ENCODE measurements at places on chromosomes 16 and 17.

- DNase-seq: no peak
Measured at GRCh38 chr16:79993629-79994209, 393.2 kb upstream of the MAF start.

- DNase-seq: no peak
Measured at GRCh38 chr16:24062270-24062817, 193.8 kb upstream of the CACNG3 start.

GRCh38 chr16:12340151-12340733 is 363.7 kb downstream of the SNX29 start:
- DNase-seq: no peak

DNA sequence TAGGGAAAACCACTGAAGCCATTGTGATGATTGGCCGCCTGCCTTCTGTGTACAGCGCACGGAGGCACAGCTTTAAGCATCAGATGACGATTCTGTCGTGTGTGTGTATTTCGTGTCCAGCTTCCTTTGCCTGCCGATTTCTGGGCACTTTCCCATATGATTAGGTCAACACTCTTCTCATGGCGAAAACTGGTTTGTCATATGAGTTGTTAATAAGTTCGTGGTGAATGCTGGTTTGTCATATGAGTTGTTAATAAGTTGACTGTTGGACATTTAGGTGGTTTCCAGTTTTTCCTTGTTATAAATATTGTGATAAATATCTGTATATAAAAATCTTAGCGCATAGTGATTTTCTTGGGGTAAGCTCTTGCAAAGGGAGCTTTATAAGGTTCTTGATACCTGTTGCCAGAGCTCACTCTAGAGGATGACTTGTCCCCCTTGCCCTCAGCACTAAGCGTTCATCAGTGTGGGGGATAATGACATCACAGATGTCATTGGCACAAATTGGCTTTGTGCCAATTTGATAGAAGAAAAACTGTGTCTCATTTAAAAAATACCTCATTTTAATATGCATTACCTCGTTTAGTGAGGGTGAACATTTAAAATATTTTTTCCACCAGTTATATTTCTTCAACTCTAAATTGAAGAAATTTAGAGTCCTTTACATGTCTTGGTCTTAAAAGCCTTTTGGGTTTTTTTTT is 40.0 kb downstream of the PGS1 start:
- no peak for DNase-seq

DNA sequence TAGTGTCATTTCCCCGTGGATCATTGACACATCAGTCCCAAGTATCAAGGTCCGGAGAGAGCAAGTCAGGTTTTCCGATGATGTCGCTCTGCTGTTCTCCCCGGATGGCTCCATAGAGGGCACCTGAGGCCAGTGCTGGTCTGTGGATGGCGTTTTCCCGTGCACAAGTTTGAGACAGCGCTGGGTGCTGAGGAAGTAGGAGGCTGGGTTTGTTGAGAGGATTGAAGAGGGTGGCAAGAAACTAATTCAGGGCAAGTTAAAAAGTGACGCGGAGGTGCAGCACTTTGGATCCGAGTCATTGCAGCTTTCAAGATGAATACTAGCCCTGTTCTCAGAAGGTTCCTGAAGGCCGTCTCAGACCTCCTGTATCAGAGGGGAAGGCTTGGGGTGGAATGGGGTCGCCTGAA is 7.7 kb downstream of the NUBP1 start:
- DNase-seq: no peak

DNA sequence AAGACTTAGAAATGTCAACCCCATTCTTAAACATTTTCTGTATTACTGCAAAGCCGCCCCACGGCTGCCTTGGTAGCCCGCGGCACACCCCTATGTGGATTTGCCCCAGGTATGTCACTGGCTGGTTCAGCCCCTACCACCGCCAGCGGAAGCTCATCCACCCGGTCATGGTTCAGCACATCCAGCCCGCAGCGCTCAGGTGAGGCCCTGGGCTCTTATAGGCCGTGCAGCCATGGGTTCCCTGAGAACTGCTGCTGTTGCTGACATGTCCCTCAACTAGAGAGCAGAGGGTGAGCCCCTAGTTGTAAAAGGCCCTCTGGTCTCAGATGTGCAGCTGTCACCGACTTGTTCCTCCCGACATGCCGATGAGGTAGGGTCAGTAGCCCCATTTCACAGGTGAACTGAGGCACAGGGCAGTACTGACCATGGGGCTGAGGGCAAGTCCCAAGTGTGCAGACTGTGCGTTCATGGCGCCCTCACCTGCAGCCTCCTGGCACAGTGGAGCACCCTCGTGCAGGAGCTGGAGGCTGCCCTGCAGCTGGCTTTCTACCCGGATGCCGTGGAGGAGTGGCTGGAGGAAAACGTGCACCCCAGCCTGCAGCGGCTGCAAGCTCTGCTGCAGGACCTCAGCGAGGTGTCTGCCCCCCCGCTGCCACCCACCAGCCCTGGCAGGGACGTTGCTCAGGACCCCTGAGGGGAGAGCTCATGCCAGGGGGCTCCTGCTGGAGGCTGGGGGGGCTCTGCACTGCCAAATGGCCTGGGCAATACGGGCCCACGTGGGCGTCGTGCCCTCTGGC is 8.7 kb downstream of the CYBC1 start:
- DNase-seq: no peak

GRCh38 chr16:84459941-84460405 is 44.5 kb downstream of the MEAK7 start:
- no peak for DNase-seq

- DNase-seq: no peak
Measured at GRCh38 chr16:56286809-56287208, 95.5 kb downstream of the GNAO1 start.

GRCh38 chr16:28057949-28058348 is 5.6 kb downstream of the GSG1L start:
- no peak for DNase-seq

GRCh38 chr17:7132511-7133094 is 18.0 kb upstream of the ASGR2 start:
- DNase-seq: no peak

DNA sequence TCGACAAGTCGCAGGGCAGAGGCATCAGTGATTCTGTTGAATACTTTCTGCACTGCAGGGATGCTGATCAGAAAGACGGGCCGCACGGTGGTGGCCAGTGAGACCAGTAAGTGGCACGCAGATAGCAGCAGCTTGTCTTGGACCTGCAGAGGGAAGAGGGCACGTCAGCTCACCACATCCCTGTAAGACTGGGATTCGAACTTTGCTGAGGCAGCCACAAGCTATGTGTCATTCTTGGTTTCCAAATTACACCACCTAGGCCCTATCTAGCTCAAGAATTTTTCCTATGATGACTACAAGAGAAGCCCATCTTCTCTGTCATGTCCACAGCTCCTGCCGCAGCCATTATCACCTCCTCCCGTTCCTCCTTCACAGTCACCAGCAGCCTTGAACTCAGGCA is 49.4 kb upstream of the GSG1L start:
- DNase-seq: no peak

DNA sequence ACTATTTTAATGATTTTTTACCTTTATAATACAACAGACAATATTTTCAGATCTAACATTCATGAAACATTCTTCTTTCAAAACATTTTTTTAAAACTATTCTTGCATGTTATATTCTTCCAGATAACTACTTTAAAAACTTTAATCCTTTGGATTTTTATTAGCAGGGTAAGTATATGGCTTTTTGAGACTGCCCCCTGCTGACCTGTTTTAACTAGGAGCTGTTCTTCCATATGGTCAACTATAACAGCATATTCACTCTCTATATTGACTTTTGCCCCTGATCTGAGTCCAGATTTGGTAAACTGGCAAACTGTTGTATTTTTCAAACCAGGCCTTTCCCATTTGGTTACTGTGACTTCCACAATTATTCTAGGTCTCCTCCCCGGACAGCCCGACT is 16.5 kb downstream of the ZNF18 start:
- no peak for DNase-seq

DNA sequence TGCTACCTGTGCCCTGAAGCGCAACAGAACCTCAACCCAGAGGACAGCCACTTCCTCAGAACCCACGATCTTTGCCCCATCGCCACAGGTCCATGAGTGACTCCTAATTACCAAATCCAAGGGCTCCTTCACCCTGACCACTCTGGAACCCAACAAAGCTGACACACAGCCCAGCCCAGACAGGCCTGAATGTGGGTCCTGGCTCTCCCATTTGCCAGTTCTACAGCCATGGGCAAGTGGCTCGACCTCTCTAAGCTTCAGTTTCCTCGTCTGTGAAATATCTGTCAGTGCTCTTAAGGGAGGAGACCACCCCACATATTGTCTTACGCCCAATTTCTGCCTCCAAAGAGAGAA is 18.0 kb upstream of the ENDOV start:
- DNase-seq: no peak

DNA sequence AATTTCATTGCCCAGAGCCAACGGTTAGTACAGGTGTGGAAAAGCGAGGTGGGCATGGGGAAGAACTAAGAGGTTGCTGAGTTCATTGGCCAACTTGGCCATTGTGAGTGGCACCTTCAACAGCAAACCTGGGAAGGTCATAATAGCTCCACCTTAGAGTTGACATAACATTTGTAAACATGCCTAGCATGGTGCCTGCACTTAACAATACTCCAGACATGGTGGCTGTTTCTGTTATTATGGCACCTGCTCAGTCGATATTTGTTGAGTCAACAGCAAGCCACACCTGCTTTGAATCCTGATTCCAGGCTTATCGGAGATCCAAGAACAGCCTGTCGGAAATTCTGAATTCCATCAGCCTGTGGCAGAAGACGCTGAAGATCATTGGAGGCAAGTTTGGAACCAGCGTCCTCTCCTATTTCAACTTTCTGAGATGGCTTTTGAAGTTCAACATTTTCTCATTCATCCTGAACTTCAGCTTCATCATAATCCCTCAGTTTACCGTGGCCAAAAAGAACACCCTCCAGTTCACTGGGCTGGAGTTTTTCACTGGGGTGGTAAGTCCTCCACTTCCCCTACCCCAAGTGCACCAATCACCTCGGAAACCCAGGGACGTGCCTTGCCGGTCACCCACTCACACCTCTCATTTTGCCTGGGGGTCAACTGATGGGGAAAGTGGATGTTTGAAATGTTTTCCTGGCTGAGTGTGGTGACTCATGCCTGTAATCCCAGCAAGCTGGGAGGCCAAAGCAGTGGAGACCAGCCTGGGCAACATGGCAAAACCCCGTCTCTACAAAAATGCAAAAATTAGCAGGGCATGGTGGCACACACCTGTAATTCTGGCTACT is 46.0 kb downstream of the TMC5 start:
- DNase-seq: no peak

DNA sequence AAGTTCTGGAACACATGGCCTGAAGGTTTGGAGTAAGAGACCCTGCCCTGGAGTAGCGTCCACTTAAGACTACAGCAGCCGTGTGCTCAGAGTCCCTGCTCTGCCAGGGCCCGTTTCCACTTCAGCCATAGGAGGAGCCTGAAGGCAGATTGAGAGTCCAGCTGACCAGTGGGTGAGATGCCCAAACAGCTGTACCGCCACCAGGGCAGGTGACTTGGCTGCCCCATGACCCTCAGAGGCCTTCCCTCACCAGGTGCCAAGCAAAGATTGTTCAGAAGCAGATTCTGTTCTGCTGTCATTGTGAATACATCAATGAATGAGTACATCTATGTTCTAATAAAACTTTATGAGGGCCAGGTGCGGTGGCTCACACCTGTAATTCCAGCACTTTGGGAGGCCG is 178.8 kb downstream of the RAB11FIP4 start:
- DNase-seq: no peak

DNA sequence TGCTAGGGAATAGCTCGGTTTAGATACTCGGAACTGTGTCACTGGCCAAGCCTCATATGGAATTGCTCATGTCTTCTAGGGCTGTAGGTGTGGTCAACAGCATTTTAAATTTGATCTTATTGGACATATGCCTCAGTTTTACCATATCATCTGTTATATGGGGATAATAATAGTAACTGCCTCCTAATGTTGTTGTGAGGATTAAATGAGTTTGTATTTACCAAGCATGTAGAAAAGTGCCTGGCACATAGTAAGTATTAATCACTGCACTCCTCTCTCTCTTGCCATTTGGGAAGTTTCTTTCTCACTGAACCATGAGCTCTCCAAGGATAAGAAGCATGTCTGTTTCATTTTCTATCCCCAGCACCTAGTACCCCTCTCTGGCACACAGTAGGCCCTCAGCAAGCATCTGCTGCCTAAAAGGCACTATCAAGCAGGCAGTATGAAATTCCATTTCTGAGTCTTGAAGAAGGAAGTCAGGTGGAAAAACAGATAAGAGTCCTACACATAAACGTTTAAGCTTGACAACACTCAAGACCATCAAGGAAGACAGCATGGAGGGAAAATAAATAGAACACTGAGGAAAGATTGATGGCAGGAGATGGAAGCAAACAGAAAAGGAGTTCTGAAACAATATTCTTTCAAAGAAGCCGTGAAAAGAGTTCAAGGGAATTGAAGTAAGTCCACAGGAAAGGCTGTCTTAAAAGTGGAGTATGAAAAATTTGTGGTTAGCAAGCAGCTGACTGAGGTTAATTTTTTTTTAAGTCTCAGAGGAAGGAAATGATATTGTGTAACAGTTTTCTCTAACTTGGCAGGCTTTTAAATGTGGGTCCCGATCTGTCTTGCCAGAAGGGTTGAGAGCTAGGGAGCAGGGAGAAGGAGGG is 2.2 kb upstream of the ATP6V0A1 start:
- DNase-seq: no peak

GRCh38 chr17:17661834-17662385 is 19.3 kb upstream of the RAI1 start:
- DNase-seq: no peak
